ENCODE measurements at places on chromosomes 12 and 14.

GRCh38 chr14:33364466-33364865 lies 425.8 kb downstream of the NPAS3 start:
- no peak for DNase-seq

DNA sequence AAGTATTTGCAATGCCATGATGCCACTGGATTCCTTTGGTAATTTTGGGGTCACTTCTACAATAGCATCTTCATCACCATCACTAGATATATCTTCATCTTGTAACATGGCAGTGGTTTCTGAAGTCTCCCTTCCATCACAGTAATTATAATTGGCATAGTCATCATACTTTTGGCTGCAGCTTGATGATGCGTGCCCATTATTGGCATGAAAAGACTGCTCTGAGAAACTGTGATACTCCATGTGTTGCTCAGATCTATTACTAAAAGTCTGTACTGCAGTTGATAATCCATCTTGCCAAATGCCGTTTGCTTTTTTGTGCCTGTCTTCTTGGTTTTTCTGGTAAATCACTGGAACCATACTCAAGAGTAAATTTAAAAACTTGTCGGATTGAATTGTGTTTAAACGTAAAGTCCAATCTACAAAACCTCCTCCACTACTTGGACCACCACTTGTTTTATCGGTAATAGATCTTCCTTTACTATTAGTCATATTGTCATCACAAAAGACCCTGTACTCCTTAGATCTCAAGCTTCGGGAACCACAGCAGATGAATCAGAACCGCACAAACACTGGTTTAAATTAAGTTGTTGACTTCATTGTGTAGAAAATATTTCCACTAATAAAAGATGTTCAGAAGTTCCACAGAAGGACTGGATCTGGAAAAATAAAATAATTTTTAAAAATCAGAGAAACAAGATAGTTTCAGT lies 29.9 kb downstream of the SLC41A2 start:
- DNase-seq: no peak

- no peak for DNase-seq
Observed at GRCh38 chr12:40832668-40833067, 140.4 kb downstream of the CNTN1 start.

- no peak for DNase-seq
Observed at GRCh38 chr12:32105986-32106516, 596 bp upstream of the BICD1 start.

GRCh38 chr14:67736771-67737170 lies 35.1 kb downstream of the RDH12 start:
- DNase-seq: no peak

- DNase-seq: no peak
Observed at GRCh38 chr12:30979371-30980259, 53.1 kb downstream of the TSPAN11 start.

DNA sequence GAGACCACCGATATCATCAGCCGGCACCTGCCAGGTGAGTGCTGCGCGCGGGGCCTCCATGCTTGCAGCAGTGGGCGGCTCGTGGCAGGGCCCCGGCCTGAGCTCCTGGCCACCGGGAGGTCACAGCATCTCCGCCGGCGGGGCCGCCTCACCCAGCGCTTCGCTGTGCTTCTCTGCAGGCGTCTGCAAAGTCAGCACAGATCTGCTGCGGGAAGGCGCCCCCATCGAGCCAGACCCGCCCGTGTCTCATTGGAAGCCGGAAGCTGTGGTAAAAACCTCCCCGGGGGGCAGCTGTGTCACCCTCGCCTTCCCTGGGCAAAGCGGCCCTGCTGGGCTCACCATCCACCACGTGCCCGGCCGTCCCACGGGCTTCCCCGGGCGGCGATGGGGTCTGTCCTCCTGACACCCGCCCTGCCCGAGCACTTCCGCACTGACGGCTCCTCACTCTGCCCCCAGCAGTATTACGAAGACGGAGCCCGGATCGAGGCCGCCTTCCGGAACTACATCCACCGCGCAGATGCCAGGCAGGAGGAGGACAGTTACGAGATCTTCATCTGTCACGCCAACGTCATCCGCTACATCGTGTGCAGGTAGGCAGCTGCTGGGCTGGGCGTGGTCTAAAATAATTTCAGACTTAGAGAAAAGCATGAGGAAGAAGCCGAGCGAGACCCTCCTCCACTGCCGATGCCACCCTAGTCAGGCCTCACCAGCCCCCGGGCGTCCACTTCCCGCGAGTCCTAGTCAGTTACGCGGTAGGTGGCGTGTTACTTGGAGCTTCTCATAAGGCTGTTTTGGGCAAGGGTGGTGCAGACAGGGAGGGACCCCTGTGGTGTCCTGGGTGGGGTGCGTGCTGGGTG lies 7.1 kb downstream of the PGAM5 start:
- DNase-seq: no peak

DNA sequence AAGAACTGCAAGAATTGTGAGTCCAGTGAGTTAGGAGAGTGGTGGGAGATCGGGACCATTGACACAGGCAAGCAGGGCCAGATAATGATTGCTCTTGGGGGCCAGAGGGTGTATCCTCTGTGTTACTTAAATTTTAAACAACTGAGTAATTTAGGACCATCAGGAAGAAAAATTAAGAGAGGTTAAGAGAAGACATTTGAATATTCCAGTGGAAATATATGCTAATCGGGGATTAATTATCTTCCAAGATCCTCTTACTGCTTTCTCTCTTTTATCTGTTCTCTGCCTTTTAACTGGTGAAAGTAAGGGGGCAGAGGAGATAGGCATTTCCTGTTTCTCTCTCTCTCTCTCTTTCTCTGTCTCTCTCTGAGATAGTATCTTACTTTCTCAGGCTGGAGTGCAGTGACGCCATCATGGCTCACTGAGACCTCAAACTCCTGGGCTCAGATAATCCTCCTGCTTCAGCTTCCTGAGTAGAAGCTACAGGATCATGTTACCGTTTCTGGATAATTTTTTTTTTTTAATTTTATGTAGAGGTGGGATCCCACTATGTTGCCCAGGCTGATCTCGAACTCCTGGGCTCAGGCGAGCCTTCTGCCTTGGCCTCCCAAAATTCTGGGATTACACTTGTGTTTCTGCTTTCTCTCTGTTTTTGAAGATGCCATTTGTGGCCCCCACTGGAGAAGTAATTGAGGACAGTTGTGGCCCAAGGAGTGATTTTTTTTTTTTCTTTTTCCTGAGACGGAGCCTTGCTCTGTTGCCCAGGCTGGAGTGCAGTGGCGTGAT lies 85.1 kb downstream of the DIP2B start:
- no peak for DNase-seq
